ENCODE measurements at places on chromosomes 4 and X.

GRCh38 chrX:109327251-109327650, 154.6 kb downstream of the GUCY2F start:
- DNase-seq, result peak; percentile 18

- no peak for DNase-seq
Observed at GRCh38 chr4:18722748-18723191, 701.2 kb upstream of the LCORL start.

GRCh38 chr4:152348670-152349069, 187.2 kb downstream of the FBXW7 start:
- no peak for DNase-seq

- DNase-seq, result no peak
Observed at GRCh38 chr4:63524764-63525163, 884.5 kb downstream of the TECRL start.

- DNase-seq, result no peak
Observed at GRCh38 chrX:136689436-136689835, 41.5 kb downstream of the CD40LG start.

DNA sequence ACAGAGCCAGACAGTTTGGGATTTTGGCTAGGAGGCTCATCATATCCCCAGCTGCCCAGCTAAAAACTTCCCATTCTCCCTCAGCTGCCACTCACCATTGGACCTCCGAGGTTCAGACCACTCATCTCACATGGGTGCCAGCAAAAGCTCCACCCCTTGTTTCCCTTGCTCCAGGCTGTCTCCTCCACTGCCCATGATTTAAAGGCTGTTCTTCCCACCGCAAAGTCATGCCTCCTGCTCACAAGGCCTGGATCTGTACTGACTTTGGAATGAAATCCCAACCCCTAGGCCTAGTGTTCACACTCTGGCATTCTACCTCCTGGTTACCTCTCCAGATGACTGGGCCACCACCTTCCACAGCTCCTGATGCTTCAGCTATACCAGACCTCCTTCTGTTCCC, 142.2 kb upstream of the EOLA2 start:
- no peak for DNase-seq

All from amniotic stem cell (primary cell).